ENCODE measurements at places on chromosomes 3 and 15.

GRCh38 chr3:45210308-45211041, 15.6 kb downstream of the TMEM158 start:
- DNase-seq: peak; percentile 73

- no peak for DNase-seq
Measured at GRCh38 chr3:197394464-197395321, 96.3 kb upstream of the DLG1 start.

GRCh38 chr3:99108508-99108907, 207.0 kb upstream of the DCBLD2 start:
- no peak for DNase-seq

- DNase-seq: no peak
Measured at GRCh38 chr15:29410338-29410737, 140.7 kb upstream of the NSMCE3 start.

- DNase-seq: no peak
Measured at GRCh38 chr15:75751891-75752290, 39.2 kb upstream of the CSPG4 start.

GRCh38 chr3:10365791-10366190, 44.9 kb upstream of the SEC13 start:
- DNase-seq: no peak

- DNase-seq: peak; percentile 30
Measured at GRCh38 chr15:63599401-63600000, 2.3 kb downstream of the FBXL22 start.

DNA sequence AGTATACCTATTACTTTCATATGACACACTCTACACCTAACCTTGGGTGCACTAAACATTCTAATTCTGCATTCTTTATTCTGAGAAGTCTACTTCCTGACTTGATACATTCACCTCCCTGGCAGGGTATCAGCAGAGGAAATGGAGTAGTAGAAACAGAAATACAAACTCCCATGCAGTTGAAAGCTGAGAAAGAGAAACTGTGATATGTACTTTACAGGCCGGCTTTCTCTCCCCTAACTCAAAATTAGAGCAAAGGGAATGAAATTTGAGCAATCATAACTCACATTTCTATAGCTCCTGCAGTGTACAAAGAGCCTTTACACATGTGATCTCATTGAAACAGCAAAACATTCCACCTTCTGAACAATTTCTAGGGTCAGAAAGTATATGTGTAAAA, 135.5 kb upstream of the COL8A1 start:
- no peak for DNase-seq

- DNase-seq: no peak
Measured at GRCh38 chr15:53448232-53449015, 311.0 kb downstream of the WDR72 start.

DNA sequence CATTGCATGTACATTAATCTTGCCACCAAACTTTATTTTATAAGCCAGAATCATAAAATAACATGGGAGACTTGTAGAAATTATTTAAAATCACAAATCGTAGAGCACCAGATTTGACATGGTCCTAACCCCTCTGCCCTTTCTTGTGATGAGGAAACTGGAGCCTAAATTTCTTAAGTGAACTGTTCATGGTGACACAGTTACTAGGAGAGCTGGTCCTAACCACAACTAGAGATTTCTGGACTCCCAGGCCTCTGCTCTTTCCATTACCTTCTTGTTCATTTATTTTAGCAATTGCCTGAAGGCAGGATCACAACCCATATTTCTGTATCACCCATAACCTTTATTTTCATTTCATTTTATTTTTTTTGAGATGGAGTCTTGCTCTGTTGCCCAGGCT, 352.5 kb downstream of the LPP start:
- DNase-seq: no peak

DNA sequence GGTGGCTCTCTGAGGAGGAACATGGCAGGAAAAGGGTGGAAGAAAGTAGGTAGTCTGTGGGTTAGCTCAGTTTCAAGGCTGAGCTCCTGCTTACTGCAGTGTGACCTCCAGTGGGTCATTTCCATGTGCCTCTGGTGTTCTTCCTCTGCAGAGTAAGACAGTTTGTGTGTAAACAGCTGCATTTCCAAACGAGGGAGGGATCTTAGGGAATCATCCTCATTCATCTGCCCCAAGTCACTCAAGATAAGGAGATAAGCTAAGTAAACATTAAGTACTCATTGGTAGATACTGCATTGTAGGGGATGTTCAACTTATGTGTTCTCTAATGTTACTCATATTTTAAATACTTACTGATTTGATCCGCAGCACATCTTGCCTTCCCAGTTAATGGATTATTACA, 83.6 kb downstream of the CLSTN2 start:
- DNase-seq: no peak

- DNase-seq: no peak
Measured at GRCh38 chr3:169060037-169060436, 603.5 kb downstream of the MECOM start.

- no peak for DNase-seq
Measured at GRCh38 chr15:84621358-84621979, 20.7 kb downstream of the ZSCAN2 start.

GRCh38 chr3:106337116-106337515, 468.3 kb upstream of the CBLB start:
- no peak for DNase-seq

DNA sequence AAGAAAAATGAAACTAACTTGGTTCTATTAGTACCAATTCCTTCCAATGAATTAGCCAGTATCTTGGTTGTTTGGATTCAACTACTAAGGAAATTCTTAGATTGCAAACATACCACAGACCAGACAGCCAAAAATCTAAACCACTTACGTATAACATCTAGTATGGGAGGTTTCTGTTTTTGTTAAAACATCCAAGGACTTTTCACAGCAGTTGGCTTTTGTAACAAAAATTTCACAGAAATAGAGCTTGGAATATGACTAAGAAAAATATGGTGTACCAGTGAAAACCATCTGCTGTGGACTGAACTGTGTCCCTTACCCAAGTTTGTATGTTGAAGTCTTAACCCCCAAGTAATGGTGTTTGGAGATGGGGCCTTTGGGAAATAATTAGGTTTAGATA, 199.2 kb downstream of the OTOL1 start:
- no peak for DNase-seq

- DNase-seq: no peak
Measured at GRCh38 chr3:42256135-42256819, 9.7 kb downstream of the CCK start.

Data from CD4-positive, alpha-beta memory T cell (primary cell).